ENCODE measurements at places on chromosomes 2 and 18. TPM values are rescaled to one million over a fixed set of nuclear protein-coding genes. Genes with fewer than 3 reads are reported as not detected.

Gene ANKRD30B
- total RNA-seq = not detected

Gene LINC00305
- not detected for total RNA-seq

Gene TMEFF2
- total RNA-seq = not detected

Gene GKN1
- total RNA-seq = not detected

Gene MORN2
- 17.9 TPM for total RNA-seq

- H3K4me1 ChIP-seq = no peaks in the 10 kb centered on the region
- H3K27ac ChIP-seq = no peak overlapping the region
- no peaks in the 10 kb centered on the region for H3K27me3 ChIP-seq
Measured at GRCh38 chr2:21657445-21657844, 533.7 kb downstream of the TDRD15 start.

DNA sequence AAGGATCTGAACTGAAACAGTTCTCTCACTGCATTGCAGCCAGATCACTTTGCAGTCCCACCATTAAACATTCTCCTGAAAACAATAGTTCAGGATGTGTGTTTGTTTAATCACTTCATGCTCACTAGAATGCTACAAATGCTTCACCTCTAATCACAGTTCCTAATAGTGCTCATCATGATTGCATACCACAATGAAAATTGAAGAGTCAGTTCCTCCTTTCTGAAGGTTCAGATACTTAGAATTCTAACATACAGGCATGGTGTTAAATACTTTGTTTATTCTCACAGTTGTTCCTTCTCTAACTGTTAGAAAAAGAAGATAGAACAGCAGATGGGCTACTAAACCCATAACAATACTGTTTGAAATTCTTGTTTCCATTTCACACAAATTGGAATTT, 622.3 kb upstream of the ACVR2A start:
- no peaks in the 10 kb centered on the region for H3K4me1 ChIP-seq
- H3K36me3 ChIP-seq = no peaks in the 10 kb centered on the region
- DNase-seq = no peak

GRCh38 chr18:8615397-8616027, 6.3 kb downstream of the RAB12 start:
- DNase-seq = no peak
- no peak overlapping the region for H3K4me3 ChIP-seq
- H3K27me3 ChIP-seq = no peaks in the 10 kb centered on the region

DNA sequence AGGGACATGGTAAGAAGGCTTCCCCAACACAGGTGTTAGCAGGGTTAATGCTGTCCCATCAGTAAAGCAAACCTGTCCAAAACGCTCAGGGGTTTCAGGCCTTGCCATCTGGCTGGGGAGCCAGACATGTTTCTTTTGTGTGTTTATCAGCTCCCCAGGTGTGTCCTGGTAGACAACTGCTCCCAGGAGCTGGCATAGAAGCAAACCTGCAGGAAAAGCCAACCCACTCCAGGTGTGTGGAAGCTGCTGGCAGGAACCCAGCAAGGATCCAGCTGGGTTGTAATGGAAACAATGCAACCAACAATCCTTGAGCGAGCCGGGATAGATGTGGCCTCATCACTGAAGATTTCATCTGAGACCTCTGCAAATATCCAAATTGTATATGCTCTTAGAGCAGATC, 123.1 kb downstream of the RAB3GAP1 start:
- H3K36me3 ChIP-seq = no peaks in the 10 kb centered on the region
- H3K4me3 ChIP-seq = no peak overlapping the region
- DNase-seq = no peak
- H3K27ac ChIP-seq = no peak overlapping the region

DNA sequence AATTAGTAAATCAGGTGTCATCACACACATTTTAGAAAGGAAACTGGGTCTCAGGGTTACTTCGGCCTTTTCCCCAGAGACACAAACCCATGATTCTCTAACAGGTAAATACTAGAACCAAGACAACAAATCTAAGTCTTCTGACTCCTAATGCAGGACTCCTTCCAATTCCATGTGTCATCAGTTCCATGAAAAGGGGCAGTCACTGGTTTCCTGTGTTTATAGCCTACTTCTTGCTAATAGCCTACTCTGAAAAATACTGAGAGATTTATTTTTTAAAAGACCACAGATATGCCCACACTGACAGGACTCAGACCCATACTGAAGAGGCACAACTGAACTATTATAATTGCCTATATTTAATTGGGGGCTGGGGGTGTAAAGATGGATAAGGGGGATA, 33.0 kb downstream of the RAB1A start:
- no peak overlapping the region for H3K27ac ChIP-seq
- no peaks in the 10 kb centered on the region for H3K27me3 ChIP-seq
- H3K4me1 ChIP-seq = no peaks in the 10 kb centered on the region
- no peak for DNase-seq
- H3K4me3 ChIP-seq = no peak overlapping the region

- no peaks in the 10 kb centered on the region for H3K36me3 ChIP-seq
- H3K27ac ChIP-seq = no peak overlapping the region
- H3K27me3 ChIP-seq = no peaks in the 10 kb centered on the region
- no peaks in the 10 kb centered on the region for H3K4me1 ChIP-seq
- no peak for DNase-seq
Measured at GRCh38 chr2:217249121-217250012, 389.5 kb upstream of the TNP1 start.

DNA sequence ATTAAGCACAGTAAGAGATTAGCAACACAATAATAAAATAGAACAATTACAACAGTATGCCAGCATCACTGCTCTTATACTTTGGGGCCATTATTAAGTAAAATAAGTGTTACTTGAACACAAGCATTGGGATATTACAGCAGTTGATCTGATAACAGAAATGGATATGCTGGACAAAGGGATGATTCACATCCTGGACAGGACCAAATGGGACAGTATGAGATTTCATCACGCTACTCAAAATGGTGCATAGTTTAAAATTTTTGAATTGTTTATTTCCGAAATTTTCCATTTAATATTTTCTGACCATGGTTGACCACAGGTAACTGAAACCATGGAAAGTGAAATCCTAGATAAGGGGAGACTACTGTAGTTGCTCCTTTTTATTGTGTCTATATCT, 138.2 kb downstream of the UBR3 start:
- H3K36me3 ChIP-seq = peaks cover 20% of the 10 kb centered on the region
- no peak for DNase-seq
- H3K27ac ChIP-seq = no peak overlapping the region
- H3K27me3 ChIP-seq = no peaks in the 10 kb centered on the region
- no peaks in the 10 kb centered on the region for H3K4me1 ChIP-seq
- no peak overlapping the region for H3K4me3 ChIP-seq

- no peak for DNase-seq
- H3K4me1 ChIP-seq = no peaks in the 10 kb centered on the region
- H3K27me3 ChIP-seq = no peaks in the 10 kb centered on the region
Measured at GRCh38 chr18:68676913-68677312, 38.0 kb downstream of the TMX3 start.

DNA sequence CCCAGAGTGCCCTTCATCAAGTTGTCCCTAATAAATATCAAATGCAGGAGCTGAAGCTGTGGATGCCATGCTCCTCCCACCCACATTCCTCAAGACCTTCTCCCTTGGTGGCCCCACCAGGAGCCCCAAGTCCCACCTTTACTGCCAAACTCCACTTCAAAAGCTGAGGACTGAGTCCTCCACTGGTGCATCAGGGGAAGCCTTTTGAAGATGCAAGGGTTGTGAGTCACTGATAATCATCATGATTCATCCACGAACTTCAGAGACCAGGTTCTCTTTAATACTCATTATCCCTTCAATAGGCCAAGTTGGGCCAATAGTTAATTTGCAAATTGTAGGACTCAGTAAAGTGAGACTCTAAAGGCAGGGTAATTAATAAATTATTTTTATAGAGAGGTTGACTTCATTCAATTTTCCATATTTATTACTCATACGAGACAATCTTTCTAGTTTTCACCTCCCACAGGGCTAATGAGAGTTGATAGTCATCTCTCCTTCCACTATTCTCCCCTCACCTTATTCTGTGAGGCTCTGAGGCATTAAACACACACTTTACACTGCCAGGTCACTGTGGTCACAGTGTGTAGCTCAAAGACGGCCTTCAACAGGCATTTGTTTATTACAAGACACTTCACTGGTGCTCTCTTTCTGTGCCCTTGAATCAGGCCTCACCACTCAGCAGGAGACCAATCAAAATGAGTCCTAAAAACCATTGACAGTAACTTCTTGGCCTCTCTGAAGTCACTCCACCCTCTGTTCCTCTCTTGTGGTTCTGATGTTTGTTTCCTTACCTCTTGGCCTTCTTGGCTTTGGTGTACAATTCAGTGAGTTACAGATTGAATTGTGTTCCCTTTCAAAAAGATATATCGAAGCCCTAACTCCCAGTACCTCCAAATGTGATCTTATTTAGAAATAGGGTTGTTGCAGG, 99.9 kb downstream of the TRIB2 start:
- H3K4me3 ChIP-seq = no peak overlapping the region
- H3K27me3 ChIP-seq = no peaks in the 10 kb centered on the region
- H3K27ac ChIP-seq = no peak overlapping the region
- no peak for DNase-seq

DNA sequence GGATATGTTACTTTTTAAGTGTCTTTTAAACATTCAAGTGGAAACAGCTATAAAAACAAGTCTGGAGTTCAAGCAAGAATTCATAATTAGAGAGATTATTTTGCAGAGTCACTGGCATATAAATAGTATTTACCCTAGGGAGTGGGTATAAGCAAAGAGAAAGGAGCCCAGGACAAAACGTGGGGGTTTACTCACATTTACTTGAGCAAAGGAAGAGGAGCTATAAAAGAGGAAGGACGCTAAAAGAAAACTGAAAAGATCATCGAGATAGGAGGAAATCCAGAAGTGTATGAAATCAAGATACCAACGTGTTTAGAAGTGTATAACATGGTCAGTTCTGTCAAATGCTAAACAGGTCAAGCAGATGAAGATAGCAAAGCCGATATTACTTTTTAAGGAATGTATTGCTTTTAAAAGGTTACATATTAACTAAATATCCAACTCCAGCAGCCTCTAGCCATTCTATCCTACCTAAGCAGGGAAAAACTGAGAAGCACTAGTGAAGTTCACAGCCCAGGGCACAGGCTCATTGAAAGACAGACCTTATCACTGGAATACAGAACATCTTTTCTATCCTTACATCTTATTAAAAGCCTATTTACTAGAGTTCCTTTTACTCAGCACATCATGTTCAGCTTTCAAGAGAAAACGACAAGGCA, 8.6 kb downstream of the KANSL1L start:
- no peaks in the 10 kb centered on the region for H3K4me1 ChIP-seq
- no peaks in the 10 kb centered on the region for H3K36me3 ChIP-seq
- no peak overlapping the region for H3K27ac ChIP-seq

DNA sequence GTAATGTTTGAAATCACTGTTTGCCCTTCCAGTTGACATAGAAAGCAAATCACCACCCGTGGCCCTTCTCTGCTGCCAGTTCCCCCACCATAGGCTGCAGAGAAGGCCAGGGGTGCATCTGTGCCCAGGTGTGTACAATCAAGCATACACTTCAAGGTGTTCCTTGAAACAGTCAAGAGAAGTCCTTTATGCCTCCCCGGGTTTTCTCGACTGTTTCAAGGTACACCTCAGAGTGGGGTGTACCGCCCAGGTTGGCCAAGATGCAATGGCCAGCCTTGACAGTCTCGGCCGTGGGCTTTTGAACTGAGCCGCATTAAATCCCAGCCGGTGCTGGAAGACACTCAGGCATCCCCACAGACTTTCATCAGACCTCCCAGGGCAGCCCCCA, 21.0 kb upstream of the ATP9B start:
- H3K27ac ChIP-seq = no peak overlapping the region
- no peaks in the 10 kb centered on the region for H3K4me1 ChIP-seq
- no peaks in the 10 kb centered on the region for H3K36me3 ChIP-seq
- no peak overlapping the region for H3K4me3 ChIP-seq
- DNase-seq = no peak

DNA sequence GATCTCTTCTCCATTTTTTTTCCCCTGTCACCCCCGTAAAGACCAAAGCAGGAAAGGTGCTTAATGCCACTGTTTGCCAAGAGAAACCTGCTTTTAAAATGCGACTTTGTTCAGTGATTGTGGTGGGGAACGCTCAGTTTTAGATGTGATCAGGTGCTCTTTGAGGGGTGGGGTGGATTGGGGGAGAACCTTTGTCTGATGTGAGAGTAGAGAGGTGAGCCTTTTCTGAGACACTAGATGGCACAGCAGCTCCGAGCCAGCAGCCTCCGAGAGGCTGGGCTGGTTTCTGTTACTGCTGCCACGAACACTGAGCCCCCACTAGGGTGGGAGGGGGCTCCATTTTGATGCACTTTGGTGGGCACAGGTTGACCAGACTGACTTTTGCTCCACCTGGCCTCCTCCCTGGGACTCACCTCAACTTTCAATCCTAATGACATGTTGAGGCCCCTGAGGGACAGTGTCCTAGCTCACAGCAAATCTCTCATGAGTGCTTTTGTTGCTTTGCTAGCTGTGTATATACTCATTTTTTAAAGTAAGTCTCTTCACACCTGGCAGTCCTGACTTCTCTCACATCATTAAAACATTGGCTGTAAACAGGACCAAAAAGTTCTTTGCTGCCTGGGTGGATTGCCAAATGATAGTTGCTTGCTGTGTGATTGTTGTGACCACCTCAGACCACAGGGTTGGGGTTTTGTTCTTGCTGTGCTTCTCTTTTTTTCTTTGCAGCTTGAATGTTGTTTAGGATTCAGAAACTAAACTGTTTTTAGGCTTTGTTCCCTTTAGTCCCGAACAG, 98.2 kb upstream of the MAP3K20 start:
- no peak overlapping the region for H3K4me3 ChIP-seq
- H3K27me3 ChIP-seq = no peaks in the 10 kb centered on the region
- no peak for DNase-seq
- H3K27ac ChIP-seq = no peak overlapping the region

GRCh38 chr2:235064976-235065375, 113.2 kb downstream of the SH3BP4 start:
- H3K27me3 ChIP-seq = no peaks in the 10 kb centered on the region
- H3K4me3 ChIP-seq = no peak overlapping the region
- H3K36me3 ChIP-seq = no peaks in the 10 kb centered on the region
- H3K27ac ChIP-seq = no peak overlapping the region
- no peak for DNase-seq

DNA sequence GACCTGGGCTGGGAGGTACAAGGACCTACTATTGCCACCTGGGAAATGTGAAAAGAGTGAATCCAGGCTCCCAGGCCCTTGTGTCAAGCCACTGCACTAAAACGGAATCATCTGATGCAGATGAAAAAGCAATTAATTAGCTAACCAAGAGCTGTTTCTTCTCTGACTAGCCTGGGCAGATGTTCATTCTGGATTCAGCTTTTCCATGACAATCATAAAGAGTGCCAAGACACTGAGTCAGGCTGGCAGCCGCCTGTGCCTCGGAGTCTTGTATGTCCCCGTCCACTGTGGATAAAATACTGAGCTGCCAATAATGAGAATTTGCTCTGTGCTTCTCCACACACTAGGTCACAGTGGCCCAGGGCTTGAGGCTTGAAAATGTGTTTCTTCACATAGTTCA, 21.7 kb upstream of the LCLAT1 start:
- peaks cover 72% of the 10 kb centered on the region for H3K4me1 ChIP-seq
- H3K4me3 ChIP-seq = no peak overlapping the region
- no peak for DNase-seq
- H3K27ac ChIP-seq = no peak overlapping the region

GRCh38 chr2:194556629-194557028, 1100.4 kb upstream of the SLC39A10 start:
- H3K36me3 ChIP-seq = no peaks in the 10 kb centered on the region
- H3K27ac ChIP-seq = no peak overlapping the region
- no peak overlapping the region for H3K4me3 ChIP-seq
- no peak for DNase-seq
- no peaks in the 10 kb centered on the region for H3K27me3 ChIP-seq
- H3K4me1 ChIP-seq = no peaks in the 10 kb centered on the region
